Kidney capillary endothelial cell (primary cell): ENCODE measurements at places on chromosomes 1 and 21.

DNA sequence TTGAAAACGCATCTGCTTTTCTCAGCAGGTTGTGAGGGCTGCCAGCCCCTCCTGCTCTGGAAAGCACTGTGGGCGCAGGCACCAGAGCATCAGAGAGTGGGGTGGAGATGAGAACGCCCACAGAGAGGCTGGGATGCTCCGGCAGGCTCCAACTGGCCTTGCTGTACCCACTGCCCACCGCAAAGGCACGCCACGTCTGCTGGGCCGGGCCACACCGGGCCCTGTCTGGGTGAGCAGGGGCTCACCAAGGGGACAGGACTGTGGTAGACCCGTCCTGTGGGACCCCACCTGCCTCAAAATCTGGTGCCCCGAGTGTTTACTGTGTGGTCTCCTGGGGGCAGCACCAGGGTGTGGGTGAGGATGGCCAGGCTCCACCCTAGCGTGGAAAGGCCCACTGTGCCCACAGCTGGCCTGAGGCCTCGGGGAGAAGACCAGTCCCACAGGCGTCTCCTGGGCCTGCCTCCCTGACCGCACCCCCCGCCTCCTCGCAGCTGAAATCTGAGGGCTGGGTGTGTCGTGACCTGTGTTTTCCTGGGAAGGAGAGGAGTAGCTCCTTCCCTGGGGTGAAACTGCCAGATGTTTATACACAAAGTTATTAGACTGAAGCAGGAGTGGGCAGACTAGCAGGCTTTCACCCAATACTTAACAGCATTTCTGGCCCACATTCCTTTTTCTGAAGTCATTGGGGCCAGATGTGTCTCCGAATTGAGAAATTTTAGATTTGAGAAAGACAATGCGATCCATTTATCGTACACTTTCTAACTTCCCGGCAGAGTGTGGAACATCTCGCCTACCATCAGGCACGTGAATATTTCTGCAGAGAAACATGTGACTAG, 53.8 kb downstream of the STUM start:
- no peak for DNase-seq

- DNase-seq = no peak
These were observed 89.6 kb downstream of the RERE start for GRCh38 chr1:8727809-8728213.

DNA sequence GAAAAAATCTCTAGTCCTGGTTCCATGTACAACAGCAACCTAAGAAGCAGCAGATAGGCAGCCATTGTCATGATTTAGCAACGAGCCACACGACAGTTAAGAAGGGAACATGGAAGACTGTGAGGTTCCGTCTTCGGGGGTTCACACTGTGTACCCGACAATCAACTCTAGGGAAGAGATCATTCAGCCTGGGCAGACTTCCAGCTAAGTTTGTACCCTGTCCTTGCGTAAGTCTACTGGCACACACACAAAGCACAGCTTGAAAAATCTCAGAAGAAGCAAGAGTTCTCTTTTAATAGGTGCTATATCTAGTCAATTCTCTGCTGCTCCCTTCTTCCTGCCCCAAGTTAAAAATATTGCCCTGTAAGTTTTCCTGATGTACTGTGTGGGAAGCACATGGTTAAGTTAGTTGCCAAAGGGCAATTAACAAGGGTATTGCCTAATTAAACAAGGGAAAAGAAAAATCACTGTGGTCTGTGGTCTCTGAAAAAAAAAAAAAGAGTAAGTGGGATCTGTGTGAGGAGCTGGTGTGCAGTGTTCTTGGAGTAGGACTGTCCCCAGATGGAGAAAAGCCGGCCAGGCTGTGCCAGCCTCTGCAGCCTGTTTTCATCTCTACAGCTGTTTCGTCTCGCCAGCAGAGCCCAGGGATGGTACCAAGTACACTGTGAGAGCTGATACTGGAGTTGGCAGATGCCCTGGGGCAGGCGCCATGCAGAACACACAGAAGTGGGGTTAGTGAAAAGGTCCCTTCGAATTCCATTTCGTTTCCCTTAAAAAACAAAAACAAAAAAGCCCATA, 6.4 kb upstream of the MYBPHL start:
- DNase-seq = no peak

GRCh38 chr1:25848531-25848930, 10.7 kb downstream of the AUNIP start:
- DNase-seq = peak; percentile 38

- no peak for DNase-seq
These were observed 21.6 kb upstream of the ABCA4 start for GRCh38 chr1:94142583-94142982.

GRCh38 chr1:181077576-181078242, 10.8 kb upstream of the IER5 start:
- peak; percentile 36 for DNase-seq

GRCh38 chr1:62844030-62844429, 60.1 kb downstream of the ATG4C start:
- no peak for DNase-seq

DNA sequence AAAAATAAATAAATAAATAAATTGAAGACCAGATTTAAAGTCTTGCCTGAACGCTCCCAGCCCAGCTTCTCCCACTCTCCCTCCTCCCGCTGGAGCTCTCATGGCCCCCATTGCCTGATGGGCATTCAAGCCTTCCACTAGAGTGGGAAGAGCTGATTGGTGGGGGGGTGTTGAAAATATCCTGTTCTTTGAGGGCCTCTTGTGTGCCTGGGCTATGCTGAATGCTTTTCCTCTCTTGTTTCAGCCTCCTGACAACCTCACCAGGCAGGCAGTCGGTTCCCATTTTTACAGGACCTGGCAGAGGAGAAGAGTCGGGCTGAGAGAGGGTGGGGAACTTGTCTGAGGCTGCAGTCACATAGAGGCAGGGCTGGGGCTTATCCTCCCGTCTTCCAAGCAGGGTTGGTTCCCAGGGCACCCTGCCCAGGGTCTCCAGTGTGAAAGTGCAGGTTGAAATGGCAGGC, 59.2 kb upstream of the SSBP3 start:
- no peak for DNase-seq

DNA sequence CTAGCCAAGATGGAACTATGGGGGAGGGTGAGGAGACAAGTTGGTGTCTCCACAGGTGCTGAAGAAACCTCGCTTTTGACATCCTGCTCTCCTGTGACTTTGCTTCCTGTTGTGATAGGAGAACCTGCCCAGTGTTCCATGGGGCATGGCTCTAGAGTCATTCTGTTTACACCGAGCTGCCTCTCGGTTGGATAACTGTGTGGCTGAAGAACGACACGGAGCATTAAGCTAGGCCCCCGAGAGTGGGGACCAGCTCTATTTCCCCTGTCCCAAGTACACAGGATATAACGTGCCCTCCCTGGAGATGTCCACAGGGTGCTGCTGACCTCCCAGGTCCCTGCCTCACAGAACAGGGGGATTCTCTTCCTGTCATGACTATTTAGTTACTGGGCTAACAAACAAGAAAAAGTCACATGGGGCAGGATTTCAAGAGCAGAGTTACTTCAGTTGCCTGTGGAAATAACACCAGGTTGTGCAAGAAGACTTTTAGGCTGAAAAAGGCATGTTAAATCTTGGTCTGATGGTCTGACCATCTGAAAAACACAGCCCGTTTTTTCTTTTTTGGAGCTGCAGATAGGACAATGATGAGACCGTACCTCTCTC, 29.4 kb upstream of the PPP2R5A start:
- DNase-seq = no peak

GRCh38 chr1:205137901-205138300, 16.1 kb upstream of the RBBP5 start:
- no peak for DNase-seq

GRCh38 chr21:43362321-43362791, 64.6 kb downstream of the SIK1 start:
- DNase-seq = peak; percentile 92

DNA sequence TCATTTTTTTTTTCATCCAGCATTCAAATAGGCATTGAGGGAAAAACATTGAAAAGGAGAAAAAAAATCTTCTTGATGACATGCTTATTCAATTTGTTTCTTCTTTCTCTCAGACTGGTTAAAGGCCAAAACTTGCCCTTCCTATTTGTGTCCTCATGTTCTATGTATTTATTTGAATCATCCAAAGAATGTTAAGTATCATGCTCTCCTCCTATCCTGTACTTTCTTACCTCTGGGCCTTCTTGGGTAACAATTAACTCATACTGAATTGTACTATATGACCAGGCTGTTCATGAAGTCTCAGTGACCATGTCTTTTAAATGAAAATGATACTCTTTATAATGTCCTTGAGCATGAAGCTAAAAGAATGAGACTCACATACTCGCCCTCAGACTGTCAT, 36.5 kb upstream of the DENND1B start:
- DNase-seq = no peak

GRCh38 chr1:225408249-225408648, 19.6 kb downstream of the LBR start:
- no peak for DNase-seq

- DNase-seq = no peak
These were observed 16.4 kb downstream of the ECHDC2 start for GRCh38 chr1:52904927-52905698.

GRCh38 chr1:21631944-21632887, 36.9 kb downstream of the RAP1GAP start:
- DNase-seq = no peak

GRCh38 chr21:45287438-45288391, at the start of gene POFUT2:
TSS of gene POFUT2 (minus strand) at chr21:45287895. CDS start at chr21:45287871, 24 bp downstream.
- DNase-seq = peak; percentile 99

DNA sequence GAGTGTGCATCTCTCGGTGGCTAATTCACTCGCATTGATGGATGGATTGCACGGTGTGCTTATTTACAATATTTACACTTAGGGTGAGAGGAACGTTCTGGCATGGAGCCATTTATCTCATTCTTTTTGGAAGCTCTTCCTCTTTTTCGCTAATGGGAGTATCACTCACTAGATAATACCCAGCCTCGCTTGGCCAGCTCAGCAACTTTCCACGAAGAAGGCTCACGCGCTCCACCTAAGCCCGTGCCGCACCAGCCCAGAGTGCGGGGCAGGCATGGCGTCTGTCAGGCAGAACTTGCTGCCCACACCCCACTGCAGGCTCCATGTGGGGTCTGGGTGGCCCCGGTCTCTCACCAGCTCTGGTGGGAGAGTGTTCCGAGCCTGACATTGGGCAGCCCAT, 484.9 kb downstream of the NPHP4 start:
- no peak for DNase-seq

- DNase-seq = no peak
These were observed 7.6 kb downstream of the LMNA start for GRCh38 chr1:156122086-156122485.
